ENCODE measurements at places on chromosomes 6 and 20.

- DNase-seq, result peak; percentile 63
Observed at GRCh38 chr6:29723666-29724588, 693 bp downstream of the HLA-F start.

DNA sequence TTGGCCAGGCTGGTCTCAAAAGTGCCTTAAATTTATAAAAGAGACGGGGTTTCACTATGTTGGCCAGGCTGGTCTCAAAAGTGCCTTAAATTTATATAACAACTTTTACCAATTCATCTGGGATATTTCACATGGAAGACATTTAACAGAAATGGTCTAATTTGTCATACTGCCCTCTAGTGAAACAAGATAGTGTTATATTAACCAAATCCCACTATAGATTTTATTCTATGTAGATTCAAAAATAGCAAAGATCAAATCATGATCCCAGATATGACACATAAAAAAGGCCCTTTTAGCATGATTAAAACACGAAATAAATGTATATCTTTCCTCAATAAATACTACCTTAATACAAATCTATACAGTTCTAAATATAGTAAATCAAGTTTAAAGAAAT, 102.8 kb upstream of the TFAP2D start:
- DNase-seq, result no peak

GRCh38 chr6:162644153-162644552, 83.4 kb downstream of the PRKN start:
- DNase-seq, result no peak

DNA sequence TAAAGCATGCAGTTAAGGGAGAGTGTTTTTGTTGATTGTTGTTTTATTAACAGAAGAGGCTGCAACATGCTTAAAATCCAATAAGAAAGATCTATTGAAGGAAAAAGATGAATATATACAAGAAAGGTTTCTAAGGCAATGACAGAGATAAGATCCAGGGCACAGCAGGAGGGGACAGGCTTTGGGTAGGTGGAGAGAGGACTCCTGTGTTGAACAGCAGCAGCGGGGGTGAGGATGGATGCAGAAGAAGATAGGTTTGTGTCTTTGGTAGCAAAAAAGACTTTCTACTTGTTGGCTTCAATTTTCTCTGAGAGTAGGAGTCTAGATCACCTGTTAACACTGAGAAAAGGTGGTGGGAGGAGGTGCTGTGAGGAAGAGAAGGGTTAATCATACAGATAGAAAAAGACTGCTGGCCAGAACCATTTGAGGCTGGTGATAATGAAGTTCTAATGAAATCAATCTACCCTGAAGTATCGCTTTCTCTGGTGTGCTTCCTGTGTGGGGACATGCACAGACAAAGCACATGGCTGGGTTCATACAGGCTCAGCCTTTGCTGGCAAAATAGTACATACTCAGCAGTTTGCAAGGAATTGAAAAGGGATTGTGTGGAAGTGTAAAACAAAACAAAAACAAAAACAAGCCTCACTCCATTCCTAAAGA, 17.2 kb upstream of the DST start:
- DNase-seq, result no peak

DNA sequence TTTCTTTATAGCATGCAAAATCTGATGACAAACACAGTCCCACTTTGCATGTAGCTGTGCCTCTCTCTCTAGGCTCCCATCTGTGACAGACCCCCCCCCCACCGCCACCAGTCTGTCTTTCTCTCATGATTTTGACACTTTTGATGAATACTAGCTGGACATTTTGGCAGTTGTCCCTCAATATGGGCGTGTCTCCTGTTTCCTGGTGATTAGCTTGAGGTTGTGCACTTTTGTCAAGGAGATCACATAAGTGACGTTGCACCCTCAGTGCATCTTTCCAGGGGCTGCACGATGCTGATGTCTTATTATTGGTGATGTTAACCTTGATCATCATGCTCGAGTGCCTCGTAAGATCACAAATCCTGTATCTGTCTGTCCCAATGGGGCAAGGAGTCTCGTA, 155.1 kb downstream of the EYA2 start:
- DNase-seq, result no peak

DNA sequence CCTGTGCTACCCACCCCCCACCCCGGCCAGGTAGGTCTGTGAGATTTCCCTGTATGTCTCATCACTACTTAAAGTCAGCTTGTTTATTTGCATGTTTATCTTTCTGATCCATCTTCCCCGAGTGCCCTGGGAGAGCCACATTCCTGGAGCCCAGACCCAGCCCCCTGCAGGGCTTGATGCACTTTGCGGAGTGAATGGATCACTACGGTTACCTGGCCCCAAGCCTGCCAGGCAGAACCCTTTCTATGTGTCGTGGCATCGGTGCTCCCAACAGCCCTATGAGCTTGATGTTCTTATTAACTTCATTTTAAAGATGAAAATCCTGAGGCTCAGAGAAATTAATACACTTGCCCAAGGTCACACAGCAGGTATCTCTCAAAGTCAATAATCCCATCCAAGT, 13.6 kb upstream of the SLCO4A1 start:
- no peak for DNase-seq

DNA sequence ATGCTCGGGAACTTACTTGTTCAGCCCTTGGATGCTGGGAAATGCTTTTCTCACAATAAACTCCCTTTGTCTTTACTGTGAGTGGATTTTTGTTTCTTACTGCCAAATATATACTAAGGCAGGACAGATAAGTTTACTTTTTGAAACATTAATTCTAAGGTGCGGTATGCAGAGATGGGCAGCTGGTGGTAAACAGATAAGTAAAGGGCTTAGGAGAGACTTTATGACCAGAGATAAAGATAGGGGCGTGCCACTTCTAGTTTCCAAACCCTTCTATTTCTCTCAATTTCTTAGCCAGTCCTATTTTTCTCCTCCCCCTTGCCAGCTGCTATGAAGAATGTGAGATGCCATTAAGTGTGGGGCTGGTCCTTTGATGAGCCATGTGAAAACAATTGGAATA, 16.3 kb downstream of the SAMD3 start:
- no peak for DNase-seq

DNA sequence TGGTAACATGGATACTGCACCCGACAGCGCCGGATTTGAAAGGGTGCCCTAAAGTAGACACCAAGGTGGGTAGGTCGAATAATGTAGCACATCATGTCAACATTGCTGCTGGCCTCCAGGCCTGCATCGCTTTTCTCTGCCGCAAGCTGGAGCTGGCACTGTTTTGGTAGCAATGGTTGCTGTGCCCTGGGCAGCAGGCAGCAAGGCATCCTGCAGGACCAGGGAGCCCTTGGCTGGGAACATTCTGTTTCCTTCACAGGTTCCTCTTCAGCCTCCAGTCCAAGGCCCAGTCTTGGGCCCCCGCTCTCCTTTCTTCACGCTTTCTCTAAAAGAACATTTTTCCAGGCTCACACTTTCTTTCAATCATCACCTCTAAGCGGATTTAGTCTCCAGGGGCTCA, 365.8 kb upstream of the JARID2 start:
- DNase-seq, result no peak

- peak; percentile 79 for DNase-seq
Observed at GRCh38 chr6:31396422-31397152, 6.8 kb upstream of the MICA start.

DNA sequence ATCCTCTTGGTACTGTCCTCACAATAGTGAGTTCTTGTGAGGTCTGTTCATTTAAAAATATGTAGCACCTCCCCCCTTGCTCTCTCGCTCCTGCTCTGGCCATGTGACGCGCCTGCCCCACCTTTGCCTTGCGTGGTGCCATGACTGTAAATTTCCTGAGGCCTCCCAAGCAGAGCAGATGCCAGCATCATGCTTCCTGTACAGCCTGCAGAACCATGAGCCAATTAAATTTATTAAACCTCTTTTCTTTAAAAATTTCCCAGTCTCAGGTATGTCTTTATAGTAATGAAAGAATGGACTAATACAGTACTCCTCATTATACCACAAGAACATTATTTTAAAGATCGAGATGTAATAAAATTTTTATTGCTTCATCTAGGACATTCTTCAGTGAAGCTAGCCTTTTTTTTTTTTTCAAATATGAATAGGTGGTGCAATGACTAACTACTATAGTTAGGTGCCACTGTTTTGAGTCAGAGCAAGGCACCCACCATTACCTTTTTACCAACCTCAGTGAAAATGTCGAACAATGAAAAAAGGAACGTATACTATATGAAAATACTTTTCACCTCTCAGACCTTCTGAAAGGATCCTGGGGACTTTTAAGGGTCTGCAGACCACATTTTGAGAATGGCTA, 191.1 kb upstream of the SGK1 start:
- no peak for DNase-seq

All from stimulated activated CD8-positive, alpha-beta memory T cell treated with anti-CD3 and anti-CD28 coated beads, Interleukin-2, amount 100 ng/mL, for 1 hour (primary cell).